ENCODE measurements at places on chromosomes 1 and 21.

GRCh38 chr1:157870490-157870889, 28.9 kb upstream of the CD5L start:
- no peak for DNase-seq

GRCh38 chr1:29156543-29157268, 25.0 kb downstream of the SRSF4 start:
- DNase-seq, result no peak

DNA sequence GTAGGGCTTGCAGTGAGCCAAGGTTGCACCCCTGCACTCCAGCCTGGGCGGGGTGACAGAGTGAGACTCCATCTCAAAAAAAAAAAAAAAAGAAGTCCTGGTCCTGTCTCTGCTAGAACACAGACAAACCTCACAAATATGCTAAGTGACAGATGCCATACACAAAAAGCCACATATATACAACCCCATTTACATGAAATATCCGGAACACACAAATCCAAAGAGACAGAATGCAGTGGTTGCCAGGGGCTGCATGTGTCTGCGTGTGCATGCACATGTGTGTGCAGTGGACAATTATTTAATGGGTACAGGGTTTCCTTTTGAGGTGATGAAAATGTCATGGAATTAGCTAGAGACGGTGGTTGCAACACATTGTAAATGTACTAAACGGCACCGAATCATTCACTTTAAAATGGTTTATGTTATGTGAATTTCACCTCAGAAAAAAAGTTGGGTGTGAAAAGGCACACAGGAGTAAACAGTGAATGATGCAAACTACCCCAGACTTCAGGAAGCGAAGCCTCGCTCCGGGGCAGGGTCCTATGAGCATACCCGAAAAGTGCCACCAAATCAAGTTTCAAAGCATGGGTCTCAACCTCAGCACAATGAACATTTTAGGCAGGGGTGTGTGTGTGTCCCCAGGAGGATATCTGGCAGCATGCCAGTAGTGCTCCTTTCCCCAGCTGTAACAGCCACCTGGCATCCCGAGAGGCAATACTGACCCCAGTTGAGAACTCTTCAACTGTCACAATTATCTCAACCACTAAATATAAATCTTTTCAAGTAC, 48.3 kb downstream of the GNB1 start:
- no peak for DNase-seq

- DNase-seq, result no peak
Measured at GRCh38 chr1:116556289-116557006, 14.4 kb downstream of the CD58 start.

DNA sequence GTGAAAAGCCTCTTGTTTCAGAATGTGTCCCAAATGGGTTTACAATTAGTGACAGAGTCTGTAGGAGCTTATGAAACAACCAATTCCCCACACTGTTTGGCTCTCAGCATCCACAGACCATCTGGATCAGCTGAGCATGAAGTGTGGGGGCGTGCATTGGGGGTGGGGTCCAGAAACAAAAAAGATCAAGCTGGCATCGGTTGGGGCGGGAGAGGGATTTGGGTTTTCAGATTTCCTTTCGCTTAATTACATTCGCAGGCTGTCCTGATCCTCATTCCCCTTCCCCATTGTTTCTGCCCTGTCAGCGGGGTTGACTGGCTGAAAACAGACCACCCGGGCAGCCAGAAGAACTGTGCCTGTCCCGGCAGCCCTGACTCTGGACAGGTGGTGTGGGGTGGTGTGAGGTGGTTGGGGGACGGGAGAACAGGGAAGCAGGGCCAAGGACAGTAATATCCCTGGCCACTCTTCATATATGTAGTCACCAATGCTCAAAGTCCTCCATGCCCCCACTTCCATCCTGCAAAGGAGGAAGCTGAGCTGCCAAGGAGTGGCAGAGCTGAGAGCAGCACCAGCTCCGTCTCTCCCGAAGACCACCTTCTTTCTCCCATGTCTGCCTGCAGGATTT, 92.0 kb downstream of the IER5 start:
- no peak for DNase-seq

- no peak for DNase-seq
Measured at GRCh38 chr1:104636581-104636980, 886.9 kb downstream of the AMY1C start.

DNA sequence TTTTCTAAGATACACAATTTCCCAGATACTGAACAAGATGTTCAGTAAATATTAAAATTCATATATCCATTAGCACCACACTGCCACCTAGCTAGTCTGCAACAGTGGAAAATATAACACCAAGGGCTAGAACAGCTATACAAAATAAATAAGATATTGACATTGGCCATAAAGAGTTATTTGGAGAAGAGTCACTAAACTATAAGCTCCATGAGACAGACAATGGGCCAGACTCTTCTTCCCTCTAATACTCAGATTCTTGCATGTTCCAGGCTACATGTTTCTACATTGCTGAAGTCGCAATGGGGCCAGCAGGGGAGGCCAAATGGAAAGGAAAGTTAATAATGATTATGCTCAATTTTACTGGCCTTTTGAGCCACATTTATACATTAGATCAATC, 21.5 kb downstream of the SPATA6 start:
- DNase-seq, result no peak

GRCh38 chr1:206866062-206866461, 639 bp downstream of the IL20 start:
- no peak for DNase-seq

- DNase-seq, result peak; percentile 13
Measured at GRCh38 chr1:109396871-109397580, 692 bp downstream of the SORT1 start.

- no peak for DNase-seq
Measured at GRCh38 chr1:199089393-199090122, 450.7 kb downstream of the PTPRC start.

- DNase-seq, result no peak
Measured at GRCh38 chr1:192703283-192704206, 67.6 kb downstream of the RGS13 start.

GRCh38 chr1:152817309-152817708, 5.5 kb downstream of the LCE1B start:
- DNase-seq, result no peak

GRCh38 chr1:15408890-15409387, 749 bp upstream of the EFHD2 start:
- no peak for DNase-seq

- no peak for DNase-seq
Measured at GRCh38 chr1:228860911-228861831, 125.9 kb downstream of the RHOU start.

GRCh38 chr1:55284856-55285255, 69.7 kb upstream of the USP24 start:
- DNase-seq, result no peak

DNA sequence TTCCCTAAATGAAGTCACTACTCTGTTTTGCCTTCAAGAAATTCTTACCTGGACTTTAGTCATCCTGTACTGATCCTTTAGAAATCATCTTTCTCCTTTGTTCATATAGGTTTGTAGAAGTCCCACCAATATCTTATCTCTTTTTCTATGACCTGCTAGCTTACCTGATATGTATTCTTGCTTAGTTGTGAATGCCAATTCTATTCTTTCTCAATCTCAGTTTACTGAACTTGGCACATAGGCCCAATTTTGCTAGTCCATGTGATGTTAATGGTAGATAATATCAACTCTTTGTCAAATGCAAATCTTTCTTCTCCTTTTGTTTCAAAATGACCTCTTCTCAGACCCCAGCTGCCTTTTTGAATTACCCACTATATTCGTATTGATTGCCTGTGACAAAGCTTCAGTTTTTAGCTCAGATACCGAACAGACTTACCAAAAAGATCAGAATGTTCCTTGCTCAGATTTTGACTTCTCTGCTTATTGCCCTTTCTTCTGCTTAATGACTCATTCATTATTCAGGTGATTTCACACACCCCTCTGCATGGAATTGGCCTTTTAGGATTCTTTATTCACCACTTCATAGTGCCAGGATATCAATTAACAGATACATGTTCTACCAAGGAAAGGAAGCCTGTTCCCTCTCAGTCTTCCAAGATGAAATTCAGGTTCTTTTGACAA, 20.6 kb downstream of the IPO9 start:
- no peak for DNase-seq

DNA sequence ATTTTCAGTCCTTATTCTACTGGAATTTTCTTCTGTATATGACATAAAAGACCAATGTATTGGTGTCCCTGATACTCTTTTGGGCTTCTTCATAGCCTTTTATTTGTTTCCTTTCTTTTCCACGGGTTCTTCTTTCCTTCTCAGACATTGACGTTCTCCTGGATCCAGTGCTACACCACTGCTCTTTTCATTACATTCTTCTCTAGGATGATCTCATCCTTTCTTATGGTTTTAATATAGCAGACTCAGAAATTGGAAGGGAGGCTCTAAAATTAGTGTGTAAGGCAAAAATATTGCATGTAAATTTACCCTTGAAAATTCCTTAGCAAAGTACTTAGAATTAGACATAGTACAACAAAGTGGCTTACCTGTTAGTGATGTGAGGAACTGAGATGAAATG, 65.3 kb downstream of the SELENOF start:
- DNase-seq, result no peak

GRCh38 chr1:16009030-16009460, 5.0 kb downstream of the SRARP start:
- peak; percentile 37 for DNase-seq

DNA sequence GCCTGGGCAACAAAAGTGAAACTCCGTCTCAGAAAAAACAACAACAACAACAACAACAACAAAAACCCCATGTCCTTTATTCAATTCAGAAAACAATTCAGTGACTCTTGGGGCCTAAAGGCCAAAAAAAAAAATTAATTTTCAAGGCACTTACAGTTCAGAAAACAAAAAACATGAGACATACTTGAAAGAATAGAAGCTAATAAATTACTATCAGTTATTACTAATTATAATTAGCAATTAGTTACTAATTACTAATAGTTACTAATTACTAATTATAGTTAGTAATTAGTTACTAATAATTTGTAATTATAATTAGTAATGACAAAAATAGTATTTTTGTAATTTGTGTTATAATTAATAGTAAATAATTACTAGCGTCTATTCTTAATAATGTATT, 56.8 kb upstream of the MPC2 start:
- no peak for DNase-seq

DNA sequence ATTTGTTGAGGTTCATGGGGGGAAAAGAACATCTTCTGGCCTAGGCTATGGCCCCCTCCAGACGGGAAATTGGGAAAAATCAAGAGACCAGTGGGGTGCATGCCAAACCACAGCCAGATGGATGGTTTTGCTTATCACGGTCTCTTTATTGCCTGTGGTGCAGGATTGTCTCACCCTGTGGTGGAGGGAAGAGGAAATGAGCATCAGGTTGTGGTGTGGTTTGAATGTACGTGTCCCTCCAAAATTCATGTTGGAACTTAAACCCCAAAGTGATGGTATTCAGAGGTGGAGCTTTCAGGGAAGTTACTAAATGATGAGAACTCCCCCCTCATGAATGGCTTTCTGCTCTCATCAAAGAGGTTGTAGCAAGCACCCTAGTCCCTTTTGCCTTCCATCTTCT, 525.7 kb downstream of the NPHP4 start:
- DNase-seq, result no peak

GRCh38 chr1:157472959-157473358, 79.4 kb downstream of the FCRL5 start:
- DNase-seq, result no peak

- DNase-seq, result no peak
Measured at GRCh38 chr1:206002160-206002559, 1.0 kb downstream of the RAB7B start.

GRCh38 chr1:18413541-18414305, 67.0 kb upstream of the KLHDC7A start:
- no peak for DNase-seq

DNA sequence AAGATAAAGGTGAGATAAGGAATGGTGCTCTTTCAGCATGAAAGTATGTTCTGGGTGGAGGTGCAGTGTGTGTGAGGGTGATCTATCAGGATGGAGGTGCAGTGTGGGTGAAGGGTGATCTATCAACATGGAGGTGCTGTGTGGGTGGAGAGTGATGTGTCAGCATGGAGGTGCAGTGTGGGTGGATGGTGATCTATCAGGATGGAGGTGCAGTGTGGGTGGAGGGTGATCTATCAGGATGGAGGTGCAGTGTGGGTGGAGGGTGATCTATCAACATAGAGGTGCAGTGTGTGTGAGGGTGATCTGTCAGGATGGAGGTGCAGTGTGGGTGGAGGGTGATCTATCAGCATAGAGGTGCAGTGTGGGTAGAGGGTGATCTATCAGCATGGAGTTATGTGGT, 12.3 kb upstream of the MAP10 start:
- DNase-seq, result no peak

- no peak for DNase-seq
Measured at GRCh38 chr1:212500983-212501382, 68.3 kb downstream of the NENF start.

DNA sequence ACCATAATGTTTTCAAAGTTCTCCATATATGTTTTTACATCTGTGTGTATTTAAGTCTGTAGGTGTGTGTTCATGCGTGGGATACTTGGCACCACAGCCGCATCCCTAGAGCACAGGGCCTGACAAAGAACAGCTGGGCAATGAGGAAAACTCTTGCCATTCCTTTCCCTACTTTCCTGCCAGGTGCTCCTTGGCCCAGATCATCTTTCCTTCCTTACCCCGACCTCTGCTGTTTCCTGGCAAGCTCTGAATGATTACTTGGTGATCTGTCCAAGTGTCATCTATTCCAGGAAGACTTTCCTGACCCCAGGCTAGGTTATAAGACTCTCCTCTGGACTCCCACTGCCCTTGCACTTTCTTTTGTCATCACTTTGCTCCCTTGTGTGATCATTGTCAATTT, 123.6 kb downstream of the ELAVL4 start:
- DNase-seq, result no peak

- DNase-seq, result no peak
Measured at GRCh38 chr1:1122981-1123480, 7.1 kb upstream of the C1orf159 start.

- DNase-seq, result no peak
Measured at GRCh38 chr1:158227904-158228623, 26.2 kb upstream of the CD1A start.

GRCh38 chr1:927748-928147, 4.0 kb downstream of the SAMD11 start:
- DNase-seq, result no peak

DNA sequence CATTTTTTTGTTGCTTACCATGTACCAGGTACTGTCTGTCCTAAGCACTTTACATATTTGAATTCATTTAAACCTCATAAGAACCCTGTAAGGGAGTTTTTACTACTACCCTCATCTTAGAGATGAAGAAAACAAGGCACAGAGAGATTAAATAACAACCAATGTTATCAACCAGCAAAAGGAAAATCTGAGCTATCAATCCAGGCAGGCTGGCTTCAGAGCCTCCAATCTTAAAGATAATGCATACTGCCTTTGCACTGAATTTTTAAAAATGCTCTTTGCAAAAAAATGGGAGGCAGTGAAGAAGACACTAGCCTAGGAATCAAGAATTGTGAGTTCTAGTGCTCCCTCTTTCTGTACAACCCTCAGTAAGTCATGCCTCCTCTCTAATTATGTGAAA, 18.7 kb downstream of the NDC1 start:
- DNase-seq, result no peak

DNA sequence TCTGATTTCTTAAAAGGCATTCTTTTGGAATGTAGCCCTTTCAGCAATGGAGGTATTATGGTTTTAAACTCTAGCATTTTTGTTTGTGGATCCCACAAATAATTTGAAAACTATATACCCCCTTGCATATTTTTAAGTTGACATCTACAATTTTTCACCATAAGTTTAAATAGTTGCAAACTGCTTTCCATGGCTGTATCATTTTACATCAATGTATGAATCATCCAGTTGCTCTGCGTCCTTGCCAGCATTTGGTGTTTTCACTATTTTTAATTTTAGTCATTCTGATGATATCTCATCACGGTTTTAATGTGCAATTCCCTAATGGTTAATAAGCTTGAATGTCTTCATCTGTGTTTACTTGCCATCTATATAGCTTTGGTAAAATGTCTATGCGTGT, 20.7 kb downstream of the DIPK1A start:
- DNase-seq, result no peak
